ENCODE measurements at places on chromosomes 2 and 18. TPM values are rescaled to one million over a fixed set of nuclear protein-coding genes. Genes with fewer than 3 reads are reported as not detected.

TLX2 gene
- total RNA-seq, result not detected

DNA sequence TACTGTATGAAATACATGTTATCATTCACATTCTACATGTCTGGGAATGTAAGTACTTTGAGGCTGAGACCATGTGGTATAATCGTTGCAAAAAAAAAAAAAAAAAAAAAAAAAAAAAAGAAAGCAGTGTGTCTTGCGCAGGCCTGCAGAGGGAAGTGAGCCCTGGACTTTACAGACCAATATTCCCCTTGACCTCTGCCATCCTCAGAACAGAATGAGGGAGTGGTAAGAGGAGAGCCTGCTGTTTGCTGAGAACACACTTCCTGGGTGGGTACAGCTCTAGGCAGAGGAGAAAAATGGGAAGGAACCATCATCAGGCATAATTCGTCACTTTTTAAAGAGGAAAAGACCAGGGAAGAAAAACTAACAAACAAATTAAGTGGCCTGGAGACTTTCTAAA lies 28.8 kb upstream of the TBC1D8 start:
- DNase-seq, result no peak

- DNase-seq, result no peak
These were observed 72.8 kb upstream of the TTC39C start for GRCh38 chr18:23941791-23942190.

DNA sequence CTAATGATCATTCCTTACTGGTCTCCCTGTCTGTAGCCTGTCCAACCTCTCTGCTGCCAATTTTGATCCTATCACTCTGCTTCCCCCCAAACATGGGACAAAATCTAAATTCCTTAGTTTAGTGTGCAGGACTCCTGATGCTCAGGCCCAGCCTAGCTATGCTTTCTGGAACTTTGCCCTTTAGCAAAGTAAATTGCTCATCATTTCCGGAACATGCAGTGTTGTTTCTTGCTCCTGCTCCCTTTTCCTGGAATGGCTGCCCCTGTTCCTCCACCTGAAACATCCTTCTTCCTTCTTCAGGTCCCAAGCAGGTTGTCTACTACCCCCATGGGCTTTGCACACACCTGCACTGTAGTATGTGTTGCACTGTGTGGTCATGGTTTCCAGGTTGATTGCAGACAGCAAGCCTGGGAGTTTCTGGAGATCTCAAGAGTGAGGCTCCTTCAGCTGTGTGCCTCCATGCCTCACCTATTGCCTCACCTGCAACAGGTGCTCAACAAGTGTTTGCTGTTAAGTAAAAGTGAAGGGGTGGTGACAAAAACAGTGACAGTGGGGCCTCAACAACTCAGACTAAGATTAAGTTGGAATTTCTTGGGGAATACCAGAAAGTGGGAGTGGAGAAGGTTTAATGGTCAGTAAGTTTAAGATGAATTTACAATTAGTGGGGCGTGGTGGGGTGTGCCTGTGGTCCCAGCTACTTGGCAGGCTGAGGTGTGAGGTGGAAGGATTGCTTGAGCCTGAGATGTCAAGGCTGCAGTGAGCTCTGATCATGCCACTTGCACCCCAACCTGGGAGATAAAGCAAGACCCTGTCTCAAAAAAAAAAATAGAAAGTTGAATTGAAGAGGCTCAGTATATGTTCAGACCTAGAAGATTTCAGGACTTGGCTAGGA lies 120.0 kb downstream of the DNAH6 start:
- no peak for DNase-seq

DNA sequence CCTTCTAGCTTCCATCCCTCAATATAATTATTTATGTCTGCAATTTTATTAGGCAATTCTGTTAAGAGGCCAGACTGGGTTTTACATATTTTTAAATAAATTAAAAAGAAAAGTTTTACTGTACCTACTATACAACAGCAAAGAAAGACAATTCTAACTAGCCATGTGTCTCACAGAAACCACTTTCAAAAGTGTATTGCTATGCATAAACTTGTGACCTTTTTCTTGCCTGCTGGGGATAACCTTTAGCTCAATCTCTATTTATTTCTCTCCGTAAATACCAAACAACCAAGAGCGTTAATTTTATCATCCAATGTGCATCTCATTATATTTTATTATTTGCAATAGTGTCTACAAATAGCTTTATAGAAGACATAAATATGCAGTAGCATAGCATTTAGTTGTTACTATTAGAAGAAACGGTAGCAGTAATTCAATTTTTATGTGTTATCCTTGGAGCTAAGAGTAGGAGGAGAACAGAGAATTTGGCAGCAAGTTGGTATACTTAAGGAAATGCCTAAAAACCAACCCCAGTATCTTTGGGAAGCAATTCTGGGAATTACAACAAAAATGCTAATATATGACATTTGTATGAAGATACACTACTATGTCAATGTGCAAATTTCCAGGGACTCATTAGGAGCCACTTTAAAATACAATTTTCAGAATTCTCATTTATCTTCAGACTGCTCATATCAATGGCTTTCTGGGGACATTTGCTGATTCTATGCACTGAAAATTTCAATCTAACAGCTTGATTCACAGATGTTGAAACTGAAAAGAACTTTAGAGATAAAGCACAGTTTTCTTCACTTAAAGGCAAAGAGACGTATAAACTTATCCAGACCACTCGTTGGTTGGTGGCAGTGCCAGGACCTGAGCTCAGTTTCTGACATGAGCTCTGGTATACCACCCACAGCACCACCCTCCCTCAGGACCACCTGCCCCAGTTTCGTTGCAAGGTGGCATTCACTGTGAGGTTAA lies 23.0 kb upstream of the RTN4 start:
- no peak for DNase-seq

DNA sequence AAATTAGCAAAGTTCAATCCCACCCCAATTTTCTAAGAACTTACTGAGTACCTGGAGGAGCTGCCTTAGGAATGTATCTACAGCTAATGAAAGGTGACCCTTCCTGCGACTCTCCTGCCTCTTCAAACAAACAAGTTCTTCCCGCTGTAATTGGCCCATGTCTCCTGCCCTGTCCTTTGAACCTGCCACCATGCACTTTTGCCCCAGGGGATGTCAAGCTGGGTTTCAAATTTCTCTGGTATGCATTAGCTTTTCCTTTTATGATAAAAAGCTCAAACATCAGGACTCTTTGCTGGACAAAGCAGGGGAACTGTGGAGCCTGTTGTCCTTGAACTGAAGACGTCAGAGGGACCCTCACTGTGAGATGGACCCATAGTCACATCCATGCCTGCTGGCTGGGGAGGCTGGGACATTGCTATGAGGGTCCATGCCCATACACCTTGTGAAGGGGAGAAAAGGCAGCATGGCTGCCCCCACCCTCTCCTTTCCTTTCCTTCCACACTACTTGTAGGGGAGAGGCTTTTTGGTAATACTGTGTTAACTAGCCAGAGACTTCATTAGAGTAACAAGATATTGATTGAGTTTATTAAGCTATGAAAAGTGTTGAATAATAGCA lies 210.7 kb upstream of the COPS8 start:
- DNase-seq, result no peak

All from Panc1 (cell line).